ENCODE measurements at places on chromosomes 13 and 19. TPM values are rescaled to one million over a fixed set of nuclear protein-coding genes. Genes with fewer than 3 reads are reported as not detected.
A peak's percentile ranks its signal among the peaks of the same experiment; 100 is the strongest.

DNA sequence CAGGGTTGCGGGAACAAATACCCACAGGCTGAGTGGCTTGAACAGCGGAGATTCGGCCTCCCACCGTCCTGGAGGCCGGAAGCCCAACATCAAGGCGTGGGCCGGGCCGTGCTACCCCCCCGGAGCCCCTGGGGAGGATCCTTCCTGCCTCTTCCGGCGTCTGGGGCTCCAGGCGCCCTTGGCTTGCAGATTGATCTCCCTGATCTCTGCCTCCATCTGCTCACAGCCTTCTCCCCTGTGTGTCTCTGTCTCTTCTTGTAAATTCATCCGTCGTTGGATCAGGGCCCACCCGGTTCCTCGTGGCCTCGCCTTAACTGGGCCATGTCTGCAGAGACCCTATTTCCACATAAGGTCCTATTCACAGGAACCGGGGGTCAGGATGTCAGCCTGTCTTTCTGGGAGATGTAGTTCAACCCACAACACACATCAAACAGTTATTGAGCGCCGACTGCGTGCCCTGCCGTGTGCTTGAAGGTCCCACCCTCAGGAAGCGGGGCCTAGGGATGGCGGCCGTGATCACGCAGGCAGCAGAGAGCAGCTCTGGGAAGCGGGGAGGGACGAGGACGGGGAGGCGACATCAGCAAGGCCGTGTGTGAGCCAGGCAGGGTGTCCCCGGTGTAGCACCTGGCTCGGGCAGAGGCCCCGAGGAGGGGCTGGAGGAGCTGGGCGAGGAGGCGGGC is 21.3 kb downstream of the HCN2 start:
- peak; percentile 51 for DNase-seq

- DNase-seq, result peak; percentile 67
These were observed 1.7 kb downstream of the IRS2 start for GRCh38 chr13:109784590-109785140.

- no peak for DNase-seq
These were observed 22.8 kb downstream of the SYDE1 start for GRCh38 chr19:15129856-15130585.

DNA sequence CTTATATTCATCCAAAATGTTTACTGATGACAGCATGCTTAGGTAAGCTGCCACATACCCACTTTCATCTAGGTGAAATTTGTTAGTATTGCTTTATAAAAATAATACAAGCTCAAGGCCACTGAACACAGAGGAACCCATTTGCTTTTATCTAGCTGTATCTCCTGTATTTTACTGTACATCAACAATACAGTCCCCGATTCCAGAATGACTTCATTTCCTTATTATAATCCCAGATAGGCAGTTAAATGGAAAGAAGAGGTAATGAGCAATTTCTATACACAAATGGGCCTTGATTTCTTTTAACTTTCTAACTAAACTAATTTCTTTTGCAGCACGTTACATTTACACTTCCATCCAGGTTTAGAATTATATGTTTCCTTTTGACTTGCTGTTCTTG is 86.2 kb downstream of the SHISA2 start:
- no peak for DNase-seq

PSG3 gene
- not detected for total RNA-seq

GRCh38 chr19:40285353-40286234 is 449 bp upstream of the AKT2 start:
- peak; percentile 97 for DNase-seq

ZNF226 gene
- 16.1 TPM for total RNA-seq

DNA sequence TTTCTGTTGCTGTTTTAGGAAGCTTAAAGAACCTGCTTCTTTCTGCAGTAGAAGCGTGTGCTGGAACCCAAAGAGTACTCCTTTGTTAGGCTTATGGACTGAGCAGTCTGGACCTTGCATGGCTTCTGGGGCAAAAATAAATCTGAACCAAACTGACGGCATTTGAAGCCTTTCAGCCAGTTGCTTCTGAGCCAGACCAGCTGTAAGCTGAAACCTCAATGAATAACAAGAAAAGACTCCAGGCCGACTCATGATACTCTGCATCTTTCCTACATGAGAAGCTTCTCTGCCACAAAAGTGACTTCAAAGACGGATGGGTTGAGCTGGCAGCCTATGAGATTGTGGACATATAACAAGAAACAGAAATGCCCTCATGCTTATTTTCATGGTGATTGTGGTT is 103.1 kb downstream of the TNFRSF19 start:
- no peak for DNase-seq

GRCh38 chr19:2494447-2495129 is 18.7 kb downstream of the GADD45B start:
- DNase-seq, result peak; percentile 76

SLC10A2 gene
- 0.09 TPM for total RNA-seq

DNA sequence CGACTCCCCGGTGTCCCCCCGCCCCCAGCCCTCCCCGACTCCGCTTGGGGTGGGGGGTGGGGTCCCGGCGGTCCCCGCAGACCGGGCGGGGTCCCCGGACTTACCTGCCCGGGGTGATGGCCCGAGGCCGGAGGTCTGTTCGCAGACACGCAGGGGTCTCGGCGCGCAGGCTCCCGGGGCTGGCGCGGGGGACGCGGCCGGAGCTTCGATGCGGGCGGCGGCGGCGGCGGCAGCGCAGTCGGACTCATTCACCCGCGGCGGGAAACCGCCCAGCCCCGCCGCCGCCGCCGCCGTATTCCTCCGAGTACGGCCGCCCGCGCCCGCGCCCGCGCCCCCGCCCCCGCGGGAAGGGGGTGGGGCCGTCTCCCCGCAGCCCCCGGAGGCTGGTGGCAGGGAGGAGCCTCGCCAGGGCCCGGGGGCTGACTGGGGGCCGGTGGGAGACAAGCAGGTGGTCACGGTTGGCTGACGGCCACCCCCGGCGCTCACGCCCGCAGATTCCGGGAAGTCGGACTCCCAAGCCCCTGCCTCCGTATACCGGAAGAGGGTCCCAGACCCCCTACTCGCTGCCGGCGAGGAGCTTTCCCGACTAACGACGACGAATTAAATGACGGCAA is at the start of gene C2CD4C:
TSS of gene C2CD4C (minus strand) at position 246 of the 614 bp plus-strand sequence. CDS start 786 bp downstream, outside the sequence.
- DNase-seq, result peak; percentile 20

DNA sequence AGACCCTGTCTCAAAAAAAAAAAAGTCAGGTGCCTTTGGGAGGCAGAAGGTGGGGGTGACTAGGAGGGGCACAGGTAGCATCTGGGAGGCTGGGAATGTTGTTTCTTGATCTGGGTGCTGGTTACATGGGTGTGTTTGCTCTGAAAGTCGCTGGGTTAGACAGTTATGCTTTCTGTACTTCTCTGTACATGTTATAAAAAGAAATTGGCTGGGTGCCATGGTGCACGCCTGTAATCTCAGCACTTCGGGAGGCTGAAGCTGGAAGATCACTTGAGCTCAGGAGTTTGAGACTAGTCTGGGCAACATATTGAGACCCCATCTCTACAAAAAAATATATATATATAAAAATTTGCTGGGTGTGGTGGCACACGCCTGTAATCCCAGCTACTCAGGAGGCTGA is 15.1 kb downstream of the NOSIP start:
- DNase-seq, result peak; percentile 83
